ENCODE measurements at places on chromosomes 1 and 21.

DNA sequence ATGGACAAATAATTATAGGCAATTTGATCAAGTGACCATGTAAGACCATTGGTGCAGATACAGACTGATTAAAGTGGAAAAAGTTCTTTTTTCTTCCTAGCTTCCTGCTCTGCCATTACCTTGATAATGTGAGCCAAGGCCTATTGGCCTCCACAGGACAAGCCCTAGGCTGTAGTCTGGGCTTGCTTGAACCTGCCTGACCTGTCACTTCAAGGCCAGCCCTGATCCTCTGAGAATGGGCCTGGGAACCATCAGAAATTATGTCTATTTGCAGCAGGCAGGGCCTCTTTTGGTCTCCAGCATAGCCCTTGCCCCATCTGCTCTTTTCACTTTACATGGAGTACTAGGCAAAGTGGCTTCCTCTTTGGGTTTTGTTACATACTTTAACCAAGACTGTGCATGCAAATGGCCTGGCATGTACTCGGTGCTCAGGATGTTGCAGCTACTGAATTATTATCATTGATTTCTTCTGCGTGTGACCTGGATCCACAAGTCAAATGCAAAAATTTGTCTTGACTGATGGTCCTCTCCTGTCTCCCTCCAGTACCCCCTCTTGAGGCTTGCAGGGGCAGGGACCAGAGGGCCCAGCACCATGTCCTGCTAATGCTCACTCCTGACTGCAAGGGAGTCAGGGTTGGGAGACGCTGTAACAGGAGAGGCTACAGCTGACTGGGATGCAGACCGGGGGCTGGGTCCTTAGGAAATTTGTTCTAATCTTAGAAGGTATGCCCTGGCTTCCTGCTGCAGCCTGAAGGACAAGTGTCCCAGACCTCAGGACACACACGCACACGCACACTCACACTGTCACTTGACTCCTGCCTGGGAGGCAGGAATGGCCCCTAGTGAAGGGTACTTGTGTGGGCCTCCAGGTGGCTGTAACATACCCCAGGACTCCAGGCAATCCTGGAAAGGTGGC is 39.4 kb downstream of the RCSD1 start:
- DNase-seq: no peak

GRCh38 chr1:211896958-211897357 is 66.4 kb upstream of the LPGAT1 start:
- peak; percentile 12 for DNase-seq

- no peak for DNase-seq
Measured at GRCh38 chr1:212702672-212703071, 3.0 kb upstream of the BATF3 start.

- DNase-seq: no peak
Measured at GRCh38 chr1:9084906-9085305, 15.5 kb upstream of the SLC2A5 start.

GRCh38 chr1:30452925-30453324 is 270.5 kb downstream of the MATN1 start:
- no peak for DNase-seq

DNA sequence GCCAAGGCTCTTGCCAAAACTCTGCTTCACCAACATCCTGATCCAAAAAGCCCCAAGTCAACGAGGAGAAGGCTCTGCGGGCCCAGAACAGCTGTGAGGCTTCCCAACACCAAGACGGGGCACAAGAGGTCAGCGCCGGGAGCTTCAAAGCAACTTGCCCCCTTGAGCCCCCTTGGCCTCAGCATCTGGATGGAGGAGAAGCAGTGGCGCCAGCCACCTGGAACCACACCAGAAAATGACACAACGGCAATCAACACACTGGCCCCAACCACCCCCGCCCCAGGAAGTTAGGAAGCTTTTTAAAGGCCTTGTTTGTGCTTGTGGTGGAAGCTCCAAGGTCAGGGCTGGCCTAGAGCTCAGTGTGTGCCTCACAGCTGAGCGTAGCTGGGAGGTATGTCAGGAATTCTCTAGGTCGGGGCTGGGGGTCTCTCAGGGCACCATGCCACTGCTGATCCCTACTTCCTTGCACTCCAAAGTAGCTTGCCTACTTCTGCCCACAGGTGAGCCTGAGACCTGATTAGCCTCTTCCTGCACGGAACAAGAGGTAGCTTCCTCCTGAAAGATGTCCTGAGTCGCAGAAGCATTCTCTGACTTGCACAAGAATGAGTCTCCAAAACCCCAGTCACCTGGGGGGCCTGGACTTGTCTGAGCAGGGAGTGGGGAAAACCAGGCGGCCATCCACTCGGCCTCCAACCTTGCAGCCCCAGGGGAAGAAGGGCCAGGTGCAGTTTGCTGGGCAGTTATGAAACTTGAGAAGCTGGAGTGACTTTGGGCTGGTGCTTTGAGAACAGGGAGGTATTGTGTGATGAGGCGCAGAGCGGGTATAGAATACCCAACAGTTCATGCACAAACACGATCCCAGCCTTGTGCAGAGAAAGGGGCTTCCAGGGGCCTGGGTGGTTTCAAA is 9.7 kb upstream of the SRP9 start:
- DNase-seq: peak; percentile 59

GRCh38 chr1:147892731-147893214 is 9.8 kb upstream of the GJA8 start:
- DNase-seq: peak; percentile 77

GRCh38 chr1:246032031-246032551 is 475.0 kb downstream of the SMYD3 start:
- DNase-seq: no peak

- peak; percentile 83 for DNase-seq
Measured at GRCh38 chr1:218380125-218380977, 35.2 kb downstream of the TGFB2 start.

- DNase-seq: no peak
Measured at GRCh38 chr1:213397638-213398037, 346.6 kb downstream of the RPS6KC1 start.

GRCh38 chr1:212926372-212926771 is 24.0 kb upstream of the VASH2 start:
- no peak for DNase-seq

DNA sequence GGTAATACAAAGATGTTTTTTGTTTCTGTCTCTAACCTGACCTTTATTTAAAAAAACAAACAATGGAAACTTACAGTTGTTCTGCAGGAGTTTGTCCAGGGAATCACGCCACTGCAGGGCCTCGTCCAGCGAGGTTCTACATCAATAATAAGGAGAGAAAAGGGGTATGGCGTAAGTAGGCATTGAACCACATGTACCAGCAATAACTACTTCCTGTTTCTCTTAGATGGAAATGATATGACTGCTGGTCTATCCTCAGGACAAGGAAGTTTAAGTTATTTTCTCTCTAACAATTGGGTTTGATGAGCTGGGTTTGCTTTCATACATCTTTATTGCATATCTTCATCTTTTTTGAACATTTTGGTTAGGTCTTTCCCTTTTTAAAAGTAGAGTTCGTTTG is 40.9 kb downstream of the RGS5 start:
- no peak for DNase-seq

- DNase-seq: peak; percentile 82
Measured at GRCh38 chr1:148263128-148263905, 111.2 kb upstream of the NBPF11 start.

- DNase-seq: no peak
Measured at GRCh38 chr1:203754455-203754864, 10.5 kb upstream of the LAX1 start.

DNA sequence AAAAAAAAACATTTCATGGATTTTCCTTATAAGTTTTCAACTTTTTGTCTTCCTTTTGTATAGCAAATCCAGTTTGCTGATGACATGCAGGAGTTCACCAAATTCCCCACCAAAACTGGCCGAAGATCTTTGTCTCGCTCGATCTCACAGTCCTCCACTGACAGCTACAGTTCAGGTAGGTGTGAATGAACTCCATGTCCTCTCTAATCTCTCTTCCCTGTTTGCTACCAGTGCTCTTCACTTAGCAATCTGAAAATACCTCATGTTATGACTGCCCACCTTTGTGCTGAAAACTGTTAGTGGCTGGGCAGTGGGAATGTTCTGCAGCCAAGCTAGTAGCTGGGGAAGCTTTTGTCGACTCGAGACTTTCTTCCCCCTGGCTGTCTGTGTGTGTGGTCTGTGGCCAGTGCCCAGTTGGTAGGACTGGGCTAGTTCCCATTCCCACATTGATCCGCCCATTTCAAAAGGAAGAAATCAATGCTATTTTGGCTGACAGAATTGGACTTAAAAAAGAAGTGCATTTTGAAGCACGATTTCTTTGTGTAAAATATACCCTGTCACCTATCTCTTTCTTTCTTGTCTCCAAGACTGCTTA is 24.5 kb downstream of the AHCYL1 start:
- DNase-seq: no peak

GRCh38 chr1:37718901-37719571 is 26.7 kb downstream of the CDCA8 start:
- no peak for DNase-seq

GRCh38 chr1:88399690-88400089 is 284.4 kb upstream of the PKN2 start:
- no peak for DNase-seq

DNA sequence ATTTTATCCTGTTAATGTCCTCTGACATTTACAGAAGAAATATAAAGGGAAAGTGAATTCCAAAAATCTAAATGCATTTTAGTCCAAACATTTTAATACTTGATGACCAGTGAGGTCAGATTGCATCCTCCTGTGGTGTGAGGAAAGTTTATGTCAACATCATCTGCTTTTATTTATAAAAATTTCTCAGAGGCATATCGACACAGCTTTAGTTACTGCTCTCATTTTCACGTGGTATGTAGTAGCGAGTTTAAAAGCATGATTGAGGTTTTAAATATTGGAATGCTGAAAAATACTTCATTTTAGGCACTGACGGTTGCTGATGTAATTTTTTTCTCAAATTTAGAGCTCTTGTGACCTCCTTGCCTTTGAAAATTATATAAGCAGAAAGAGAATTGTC is 234.8 kb downstream of the HMCN1 start:
- DNase-seq: peak; percentile 29

- DNase-seq: peak; percentile 43
Measured at GRCh38 chr1:183711741-183712361, 58.7 kb upstream of the APOBEC4 start.

- no peak for DNase-seq
Measured at GRCh38 chr1:6805004-6805416, 19.8 kb downstream of the CAMTA1 start.

GRCh38 chr1:153057375-153057774 is at the start of gene SPRR2A:
SPRR2A (minus strand) TSS chr1:153057512; CDS start chr1:153056735, 777 bp downstream.
- DNase-seq: no peak

- no peak for DNase-seq
Measured at GRCh38 chr1:19339214-19339861, 27.2 kb downstream of the SLC66A1 start.

- no peak for DNase-seq
Measured at GRCh38 chr21:28751176-28751575, 241.5 kb downstream of the LTN1 start.

DNA sequence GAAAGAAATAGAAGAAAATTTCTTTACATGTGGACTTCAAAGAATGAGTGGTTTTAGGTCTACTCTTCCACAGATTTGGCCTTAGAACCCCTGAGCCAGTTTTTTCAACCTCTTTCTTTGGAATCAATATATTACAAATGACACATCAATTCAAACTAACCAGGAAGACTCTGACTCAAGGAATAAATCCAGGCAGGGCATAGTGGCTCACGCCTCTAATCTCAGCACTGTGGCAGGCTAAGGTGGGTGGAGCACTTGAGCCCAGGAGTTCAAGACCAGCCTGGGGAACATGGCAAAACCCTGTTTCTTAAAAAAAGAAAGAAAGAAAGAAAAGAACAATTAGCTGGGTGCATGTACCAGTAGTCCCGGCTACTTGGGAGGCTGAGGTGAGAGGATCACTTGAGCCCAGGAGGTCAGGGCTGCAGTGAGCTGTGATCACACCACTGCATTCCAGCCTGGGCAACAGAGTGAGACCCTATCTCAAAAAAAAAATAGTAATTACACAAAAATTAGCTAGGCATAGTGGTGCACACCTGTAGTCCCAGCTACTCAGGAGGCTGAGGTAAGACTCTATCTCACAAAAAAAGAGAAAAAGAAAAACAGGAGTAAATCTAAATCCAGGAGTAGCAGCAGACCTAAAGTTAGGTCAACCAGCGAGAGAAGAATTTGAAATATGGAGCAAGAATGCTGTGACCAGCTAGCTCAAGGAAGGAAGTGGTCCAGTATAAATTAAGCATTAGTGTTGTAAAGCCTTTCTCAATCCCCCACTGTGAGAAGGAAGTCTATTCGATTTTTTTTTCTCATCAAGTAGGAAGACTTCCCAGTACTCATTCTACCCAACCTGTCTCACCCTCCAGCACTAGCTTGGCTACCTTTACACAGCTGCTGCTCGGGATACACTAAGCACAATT is 1.9 kb downstream of the SORT1 start:
- DNase-seq: peak; percentile 67

DNA sequence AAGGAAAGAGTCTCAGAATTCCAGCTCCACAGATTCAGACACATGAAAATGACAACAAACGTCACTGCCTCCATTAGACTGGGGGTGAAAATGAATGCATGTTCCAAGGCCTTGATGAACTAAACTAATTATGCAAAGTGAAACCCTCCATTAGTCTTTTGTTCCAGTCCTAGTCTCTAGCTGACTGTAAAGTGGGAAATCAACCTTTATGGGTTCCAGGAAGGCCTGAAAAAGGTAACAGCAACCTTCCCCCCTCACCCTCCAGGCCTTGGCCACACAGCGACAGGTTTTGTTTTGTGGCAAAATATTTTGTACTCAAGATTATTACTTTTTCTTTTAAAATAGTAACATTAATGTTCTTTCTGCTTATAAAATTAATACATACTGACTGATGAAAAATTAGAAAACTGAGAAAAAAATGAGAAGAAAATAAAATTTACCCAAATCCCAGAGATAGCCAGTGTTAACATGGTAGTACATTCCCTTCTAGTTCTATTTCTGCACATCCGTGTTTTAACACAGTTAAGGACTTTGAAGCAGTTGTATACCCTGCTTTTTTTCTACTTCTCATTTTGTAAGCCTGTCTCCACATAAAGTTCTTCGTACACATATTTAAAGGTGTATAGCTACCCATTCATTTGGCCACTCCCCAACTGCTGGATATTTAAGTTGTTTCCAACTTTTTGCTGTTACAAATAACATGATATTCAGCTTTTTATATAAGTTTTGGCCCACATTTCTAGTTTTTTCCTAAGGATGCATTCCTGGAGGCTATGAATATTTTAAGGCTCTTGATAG is 60.9 kb downstream of the CD2 start:
- no peak for DNase-seq

DNA sequence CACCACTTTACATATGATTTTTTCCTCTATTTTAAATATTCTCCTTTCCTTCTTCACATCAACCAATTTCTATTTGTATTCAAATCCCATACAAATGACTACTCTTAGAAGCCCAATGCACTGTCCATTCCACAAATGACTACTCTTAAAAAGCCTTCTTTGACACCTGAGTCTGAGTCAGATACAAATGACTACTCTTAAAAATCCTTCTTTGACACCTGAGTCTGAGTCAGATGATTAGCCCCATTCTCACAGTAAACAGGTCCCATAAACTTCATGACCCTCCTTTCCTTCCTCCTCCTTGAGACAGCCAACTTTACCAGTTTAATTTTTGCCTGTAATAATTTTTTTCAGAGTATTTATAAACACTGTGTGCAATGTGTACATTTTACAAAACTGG is 231.3 kb upstream of the USP25 start:
- DNase-seq: no peak

Data from cardiac fibroblast (primary cell).